ACHN (cell line): ENCODE measurements at places on chromosomes 4 and X.
A peak's percentile ranks its signal among the peaks of the same experiment; 100 is the strongest.

- DNase-seq: no peak
Measured at GRCh38 chr4:76691807-76692582, 205.9 kb downstream of the SOWAHB start.

GRCh38 chr4:18689308-18690115 lies 668.0 kb upstream of the LCORL start:
- peak; percentile 51 for DNase-seq

DNA sequence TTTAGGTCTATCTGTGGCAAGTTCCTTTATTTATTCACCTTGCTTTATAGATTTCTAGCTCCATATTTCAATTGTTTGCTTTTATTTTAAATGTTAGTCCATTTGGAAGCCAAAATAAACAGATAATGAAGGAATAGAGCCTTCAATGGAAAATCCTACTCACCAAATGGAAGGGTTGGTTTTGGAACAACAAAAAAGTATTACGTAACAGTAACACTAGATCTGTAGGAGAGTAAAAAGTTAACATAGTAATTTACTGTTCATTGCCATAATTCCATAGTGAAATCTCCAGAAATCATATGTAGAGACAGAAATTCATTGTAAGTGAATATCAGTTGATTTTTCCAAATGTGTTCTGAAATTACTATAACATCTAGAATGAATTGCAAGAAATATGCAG lies 34.6 kb downstream of the NWD2 start:
- no peak for DNase-seq

DNA sequence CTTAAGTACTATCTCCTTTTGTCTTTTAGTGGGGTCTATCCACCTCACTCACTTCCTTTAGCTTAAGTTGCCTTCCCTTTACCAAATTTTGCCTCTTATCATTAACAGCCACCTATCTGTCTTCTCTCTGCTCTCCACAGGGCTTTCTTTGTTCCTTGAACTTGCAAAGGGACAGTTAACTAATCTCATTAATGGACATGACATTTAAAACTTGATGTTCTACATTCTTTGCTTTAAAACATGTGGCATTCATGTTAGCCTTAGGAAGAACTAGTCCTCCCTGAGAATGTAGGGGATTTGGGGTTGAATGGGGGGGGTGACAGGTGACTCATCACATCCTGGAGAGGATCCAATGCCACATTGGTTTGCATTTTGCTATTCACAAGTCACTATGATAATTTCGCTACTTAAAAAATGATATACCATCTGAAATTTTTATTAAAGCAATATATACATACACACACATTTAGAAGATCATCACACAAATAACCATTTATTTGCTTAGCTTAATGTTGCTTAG lies 41.0 kb upstream of the DMD start:
- no peak for DNase-seq

DNA sequence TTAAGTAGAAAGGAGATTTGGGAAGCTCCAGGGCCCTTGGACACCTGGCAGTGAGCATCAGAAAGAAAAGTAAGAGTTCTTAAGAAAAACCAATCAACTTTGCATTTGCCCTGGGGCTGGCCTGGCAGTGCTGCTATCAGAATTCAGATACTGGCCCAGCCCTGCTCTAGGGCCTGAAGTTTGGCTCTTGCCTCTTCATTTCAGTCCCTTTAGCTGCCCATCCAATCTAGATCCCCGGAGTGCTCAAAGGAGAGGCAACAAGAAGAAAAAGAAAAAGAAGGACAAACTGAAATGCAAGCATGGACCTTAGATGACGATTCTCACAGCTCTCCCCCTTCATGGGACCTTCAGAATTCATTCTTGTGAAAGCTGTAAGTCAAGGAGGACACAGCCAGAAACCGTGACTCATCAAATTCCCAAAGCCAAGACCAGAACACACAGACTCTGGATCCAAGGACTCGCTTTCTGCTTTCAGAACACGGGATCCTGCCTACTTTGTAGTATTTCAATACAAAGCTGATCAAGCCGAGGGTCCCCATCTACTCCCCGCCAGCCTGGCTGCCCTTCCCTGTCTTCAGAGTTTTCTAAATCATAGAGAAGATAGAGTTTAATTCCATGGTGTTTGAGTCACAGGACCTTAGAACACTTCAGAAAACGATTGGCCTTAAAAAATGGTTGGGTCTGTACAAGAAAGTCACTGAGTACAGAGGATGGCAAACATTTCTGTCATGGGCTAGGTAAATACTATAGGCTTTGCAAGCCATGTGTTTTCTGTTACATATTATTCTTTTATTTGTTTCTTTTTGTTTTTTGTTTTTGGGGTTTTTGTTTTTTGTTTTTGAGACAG lies 103.7 kb downstream of the RBM47 start:
- DNase-seq: peak; percentile 77

DNA sequence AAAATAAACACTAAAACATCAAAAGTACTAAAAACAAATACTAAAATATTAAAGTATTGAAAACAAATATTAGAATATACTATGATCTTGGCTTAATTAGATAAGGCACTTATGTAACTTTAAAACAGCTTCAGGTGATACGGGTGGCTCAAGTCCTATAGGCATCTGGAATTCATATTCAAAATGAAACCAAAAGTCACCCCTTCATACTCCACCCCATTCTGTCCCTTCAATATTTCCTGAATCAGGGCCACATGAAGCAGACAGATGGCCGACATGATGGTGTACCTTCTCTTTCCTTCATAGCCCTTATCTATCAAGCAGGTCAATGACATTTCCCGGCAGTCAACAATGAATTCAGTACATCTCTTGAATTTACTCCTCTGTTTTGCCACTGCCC lies 71.9 kb upstream of the MAGEB10 start:
- DNase-seq: no peak

DNA sequence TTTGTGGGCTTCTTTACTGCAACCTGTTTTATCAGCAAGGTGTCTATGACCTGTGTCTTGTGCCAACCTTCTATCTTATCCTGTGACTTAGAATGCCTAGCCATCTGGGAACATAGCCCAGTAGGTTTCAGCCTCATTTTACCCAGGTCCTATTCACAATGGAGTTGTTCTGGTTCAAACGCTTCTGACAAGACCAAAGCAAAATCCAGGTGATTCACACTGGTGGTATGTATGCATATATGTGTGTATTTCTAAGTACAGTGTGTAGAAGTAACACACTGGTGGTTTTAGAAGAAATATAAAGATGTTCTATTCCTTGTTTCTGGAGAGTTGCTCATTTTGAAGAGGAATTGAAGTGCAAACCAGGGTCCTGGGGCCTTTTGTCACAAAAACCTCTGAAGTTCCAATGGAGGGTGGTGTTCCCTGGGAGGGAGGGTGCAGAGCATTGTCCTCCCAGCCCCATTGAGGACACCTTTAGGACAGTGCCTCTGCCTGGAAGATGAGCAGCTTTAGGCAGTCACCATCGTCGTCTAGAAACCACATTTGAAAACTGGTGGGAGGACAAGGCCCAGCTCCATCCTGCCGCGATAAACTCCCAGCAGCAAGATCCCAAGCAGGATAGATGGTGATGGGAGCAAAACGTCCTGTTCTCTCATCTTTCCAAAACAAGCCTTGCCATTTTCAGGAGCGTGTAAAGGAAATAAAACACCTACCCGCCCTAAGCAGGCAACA lies 191.4 kb downstream of the TSPAN5 start:
- DNase-seq: no peak

- no peak for DNase-seq
Measured at GRCh38 chrX:23825675-23826074, 42.7 kb downstream of the SAT1 start.

DNA sequence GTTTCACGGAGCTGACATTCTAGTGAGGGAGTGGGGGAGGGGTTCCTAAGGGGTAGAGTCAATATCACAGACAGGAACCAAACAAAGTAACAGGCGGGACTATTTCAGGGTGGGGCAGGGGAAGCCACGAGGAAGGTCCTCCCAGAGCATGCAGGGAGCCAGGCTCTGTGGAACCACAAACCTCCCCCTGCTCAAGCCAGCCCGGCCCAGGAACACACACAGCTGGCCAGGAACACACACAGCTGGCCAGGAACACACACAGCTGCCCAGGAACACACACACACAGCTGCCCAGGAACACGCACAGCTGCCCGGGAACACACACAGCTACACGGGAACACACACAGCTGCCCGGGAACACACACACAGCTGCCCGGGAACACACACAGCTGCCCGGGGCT lies 24.8 kb downstream of the EVC2 start:
- no peak for DNase-seq

- no peak for DNase-seq
Measured at GRCh38 chr4:19278665-19279064, 973.0 kb upstream of the SLIT2 start.

DNA sequence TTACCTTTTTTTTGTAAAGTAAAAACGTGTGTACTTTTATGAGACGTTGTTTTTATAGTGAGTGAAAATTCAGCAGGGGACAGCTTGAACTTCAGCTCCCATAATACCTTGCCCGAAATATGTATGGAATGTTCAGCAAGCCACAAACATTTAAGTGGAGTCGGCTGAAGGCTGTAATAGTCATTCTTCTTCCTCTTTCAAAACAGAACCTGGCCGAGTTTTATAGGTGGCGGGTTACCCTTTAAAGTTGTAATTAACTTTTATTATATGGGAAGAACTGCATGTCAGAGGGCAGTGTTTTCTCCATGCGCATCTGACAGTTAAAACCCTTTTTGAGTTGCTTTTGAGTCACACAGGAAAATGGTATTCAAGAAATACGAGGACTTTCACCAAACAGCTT lies 50.7 kb downstream of the CLDN34 start:
- peak; percentile 75 for DNase-seq

DNA sequence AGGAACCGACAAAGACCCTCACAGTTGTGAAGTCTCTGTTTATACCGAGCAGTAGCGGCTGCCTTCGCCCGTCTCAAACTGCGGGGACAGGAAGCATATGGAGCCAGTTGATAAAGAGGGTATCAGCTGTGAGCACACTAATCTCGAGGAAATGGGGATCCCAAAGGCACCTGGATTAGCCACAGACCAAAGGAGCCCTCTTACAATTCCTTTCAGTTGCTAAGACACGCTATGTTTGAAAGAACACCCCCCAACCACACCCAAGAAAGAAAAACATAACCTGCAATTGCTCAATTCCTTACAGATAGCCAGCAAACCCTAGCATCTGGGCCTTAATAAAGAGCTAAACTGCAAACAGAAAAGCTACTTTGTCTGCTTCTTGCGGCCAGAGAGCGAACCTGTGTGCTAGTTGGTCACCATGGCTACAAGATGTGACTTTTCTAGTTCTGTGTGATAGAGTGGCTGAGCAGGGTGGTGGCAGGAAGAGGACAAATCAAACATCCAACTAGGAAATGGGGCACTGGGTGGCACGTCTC lies 23.3 kb upstream of the CHRNA9 start:
- DNase-seq: no peak

- DNase-seq: no peak
Measured at GRCh38 chrX:83101961-83102360, 406.1 kb upstream of the POU3F4 start.

DNA sequence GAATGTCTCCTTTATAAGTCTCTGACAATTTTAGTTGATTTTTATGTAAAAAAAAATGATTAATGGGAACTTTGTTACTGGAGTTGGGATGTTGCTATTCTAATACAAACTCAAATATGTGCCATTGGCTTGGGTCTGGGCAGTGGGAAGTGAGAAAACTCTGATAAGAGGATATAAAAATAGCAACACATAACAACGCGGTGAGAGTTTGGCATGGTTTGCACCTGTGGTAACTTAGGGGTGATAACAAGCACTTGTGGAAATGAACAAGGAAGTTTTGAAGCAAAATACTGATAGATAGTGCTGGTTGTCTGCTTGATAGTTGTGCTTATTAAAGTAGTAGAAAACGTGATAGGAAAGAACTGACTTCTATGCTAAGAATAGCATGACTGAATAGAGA lies 743.3 kb upstream of the AGA start:
- no peak for DNase-seq

DNA sequence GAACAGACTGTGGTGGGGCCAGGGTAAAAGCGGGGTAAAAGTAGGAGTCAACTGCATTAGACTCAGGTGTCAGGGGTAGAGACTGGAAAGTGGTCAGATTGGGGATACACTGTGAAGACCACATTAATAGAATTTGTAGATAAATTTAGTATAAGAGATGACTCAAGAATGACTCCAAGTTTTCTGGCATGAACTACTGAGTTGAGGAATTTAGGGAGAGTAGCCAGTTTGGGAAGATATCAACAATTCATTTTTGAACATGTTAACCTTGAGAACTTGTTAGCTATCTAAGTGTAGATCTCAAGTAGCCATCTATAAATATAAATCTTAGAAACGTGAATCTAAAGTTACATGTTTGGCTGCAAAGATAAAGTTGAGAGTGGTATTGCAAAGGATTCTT lies 206.9 kb upstream of the HCCS start:
- DNase-seq: no peak

DNA sequence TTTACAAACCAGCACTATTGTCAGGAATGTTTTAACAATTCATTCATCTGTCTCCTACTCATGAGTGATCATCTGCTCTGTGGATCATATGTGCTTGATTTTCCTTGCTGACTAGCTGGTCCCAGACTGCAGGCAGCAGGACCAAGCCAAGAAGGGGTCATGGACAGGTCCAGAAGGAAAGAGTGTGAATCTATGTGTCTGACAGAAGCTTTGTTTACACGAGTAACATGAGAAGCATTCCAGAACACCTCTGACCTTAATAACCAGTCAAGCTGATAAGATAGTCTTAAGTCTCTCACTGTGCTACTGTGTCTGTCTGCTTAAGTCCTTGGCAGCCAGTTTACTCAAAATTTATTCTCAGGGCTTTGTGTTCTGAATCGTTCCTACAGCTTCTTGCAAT lies 39.0 kb downstream of the GUCY1A1 start:
- DNase-seq: peak; percentile 38

DNA sequence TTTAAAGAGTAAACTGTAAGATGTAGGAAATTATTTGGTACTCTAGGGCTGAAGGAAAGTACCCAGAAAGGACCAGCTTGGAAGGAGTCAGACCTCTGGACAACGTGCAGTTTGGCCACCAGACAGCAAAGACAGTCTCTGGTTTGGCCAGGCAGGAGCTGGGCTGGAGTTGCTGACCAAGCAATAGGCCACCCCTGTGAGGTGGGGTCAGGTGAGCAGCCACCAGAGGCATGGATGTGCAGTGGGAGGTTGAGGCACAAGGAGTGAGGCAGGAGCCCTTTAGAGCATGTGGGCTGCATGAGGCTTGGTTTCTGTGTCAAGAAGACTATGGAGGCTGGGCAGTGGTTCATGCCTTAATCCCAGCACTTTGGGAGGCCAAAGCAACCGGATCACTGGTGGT lies 17.7 kb upstream of the MRFAP1 start:
- DNase-seq: no peak
